ENCODE measurements at places on chromosomes 2 and 18.

- peak; percentile 29 for DNase-seq
These were observed 177.4 kb upstream of the CWC22 start for GRCh38 chr2:180184506-180184905.

GRCh38 chr2:138503087-138503442, 1.5 kb downstream of the SPOPL start:
- no peak for DNase-seq

GRCh38 chr2:7180638-7181370, 263.6 kb downstream of the RNF144A start:
- DNase-seq: peak; percentile 78

GRCh38 chr18:42192251-42193248, 237.5 kb downstream of the PIK3C3 start:
- DNase-seq: peak; percentile 68

- no peak for DNase-seq
These were observed 2.1 kb downstream of the TRIB2 start for GRCh38 chr2:12718711-12719399.

DNA sequence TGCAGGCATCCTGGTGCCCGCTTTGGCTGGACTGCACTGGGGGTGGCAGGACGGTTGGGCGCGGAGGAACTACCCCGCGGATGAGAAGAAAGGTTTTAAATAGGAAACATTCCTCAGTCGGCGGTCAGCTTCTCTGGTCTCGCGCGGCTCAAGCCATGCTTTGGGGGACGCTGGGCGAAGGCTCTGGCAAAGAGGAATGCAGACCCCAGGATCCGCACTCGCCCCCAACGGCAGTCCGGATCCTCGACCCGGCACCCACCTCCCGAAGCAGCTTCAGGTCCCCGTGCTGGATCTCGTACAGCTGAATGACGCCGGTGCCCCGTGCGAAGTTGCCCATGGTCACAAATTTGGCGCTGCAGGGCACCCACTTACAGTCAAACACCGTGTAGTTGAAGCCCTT, 686 bp upstream of the PNO1 start:
- DNase-seq: no peak

- DNase-seq: peak; percentile 9
These were observed 387.1 kb downstream of the PTPRM start for GRCh38 chr18:7954238-7954637.

GRCh38 chr2:120275617-120276400, 23.2 kb downstream of the RALB start:
- no peak for DNase-seq

GRCh38 chr2:147275943-147276342, 568.9 kb upstream of the ACVR2A start:
- DNase-seq: no peak

DNA sequence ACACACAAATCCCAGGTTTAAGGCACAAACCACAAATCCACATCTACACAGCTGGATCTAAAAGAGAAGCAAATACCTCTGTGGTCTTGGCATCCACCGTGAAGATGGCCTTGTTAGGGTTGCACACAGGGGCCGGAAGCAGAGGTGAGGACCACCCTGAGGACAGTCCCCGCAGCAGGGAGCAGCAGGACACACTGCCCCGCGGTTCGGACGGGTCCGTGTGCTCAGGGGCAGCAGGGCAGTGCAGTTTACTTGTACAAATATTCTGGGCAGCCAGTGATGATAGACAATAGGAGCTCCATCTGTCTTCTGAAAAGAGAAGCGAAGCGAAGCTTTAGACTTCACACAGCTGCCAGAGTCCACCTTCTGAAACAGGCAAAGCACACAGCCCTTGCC, 8.8 kb downstream of the PASK start:
- DNase-seq: no peak

GRCh38 chr2:212592695-212593094, 54.1 kb upstream of the ERBB4 start:
- DNase-seq: no peak

DNA sequence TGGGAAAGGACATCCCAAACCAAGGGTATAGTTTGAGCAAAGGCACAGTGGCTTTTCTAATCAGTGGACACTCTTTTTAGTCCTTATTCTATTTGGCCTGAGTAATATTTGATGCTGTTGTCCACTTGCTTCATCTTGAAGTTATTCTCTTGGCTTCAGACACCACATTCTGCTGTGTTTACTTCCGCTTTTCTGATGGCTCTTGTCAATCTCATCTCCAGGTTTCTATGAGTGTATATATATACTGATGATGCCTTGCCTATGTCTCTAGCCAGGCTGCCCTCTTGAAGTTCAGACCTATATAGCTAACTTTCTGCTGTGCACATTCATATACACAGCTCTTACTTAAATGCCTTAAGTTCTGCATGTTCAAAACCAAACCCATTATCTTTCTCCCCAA, 83.1 kb downstream of the EFEMP1 start:
- no peak for DNase-seq

DNA sequence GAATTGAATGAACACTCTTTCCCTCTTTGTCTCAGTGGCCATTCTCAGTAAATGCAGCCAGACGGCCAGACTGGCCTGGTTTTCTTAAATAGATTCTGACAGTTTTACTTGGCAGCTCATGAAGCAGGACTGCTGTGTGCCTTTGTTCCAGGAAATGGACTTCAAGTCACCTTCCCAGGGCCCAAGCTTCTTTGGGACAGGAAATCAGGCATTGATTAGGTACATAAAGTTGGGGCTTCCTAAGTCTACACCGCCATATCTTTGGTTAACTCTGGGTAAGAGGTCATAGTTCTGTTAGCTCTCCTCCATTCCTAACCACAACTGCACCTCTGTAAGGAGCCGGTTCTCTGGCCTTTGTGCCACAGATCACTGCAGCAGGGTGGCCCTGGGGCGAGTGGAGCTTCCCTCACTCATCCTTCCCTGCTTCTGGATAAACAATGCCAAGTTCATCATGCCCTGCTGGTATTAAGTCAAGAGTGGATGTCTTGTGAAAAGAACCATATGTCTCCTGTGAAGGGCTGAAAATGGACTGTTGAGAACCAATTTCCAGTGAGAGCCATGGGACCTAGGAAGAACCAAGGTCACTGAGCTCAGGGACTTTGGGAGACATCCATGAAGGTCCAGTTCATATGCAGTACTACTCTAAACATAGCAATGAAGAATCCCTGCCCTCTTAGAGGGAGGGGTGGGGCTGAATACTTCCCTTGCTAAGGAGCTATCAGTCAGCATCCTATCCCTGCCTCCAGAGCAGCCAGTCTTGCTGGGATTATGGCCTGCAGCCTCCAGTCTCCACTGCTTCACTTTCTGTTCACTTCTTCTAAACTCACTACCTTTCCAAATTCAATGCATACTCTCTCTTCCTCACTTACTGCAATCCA, 122.6 kb upstream of the XPO1 start:
- DNase-seq: no peak

- no peak for DNase-seq
These were observed 22.0 kb downstream of the TCF23 start for GRCh38 chr2:27170581-27171337.

- DNase-seq: no peak
These were observed 147.4 kb downstream of the SETBP1 start for GRCh38 chr18:44828080-44828479.

- DNase-seq: no peak
These were observed 101.1 kb downstream of the SLC4A10 start for GRCh38 chr2:161725297-161725696.

DNA sequence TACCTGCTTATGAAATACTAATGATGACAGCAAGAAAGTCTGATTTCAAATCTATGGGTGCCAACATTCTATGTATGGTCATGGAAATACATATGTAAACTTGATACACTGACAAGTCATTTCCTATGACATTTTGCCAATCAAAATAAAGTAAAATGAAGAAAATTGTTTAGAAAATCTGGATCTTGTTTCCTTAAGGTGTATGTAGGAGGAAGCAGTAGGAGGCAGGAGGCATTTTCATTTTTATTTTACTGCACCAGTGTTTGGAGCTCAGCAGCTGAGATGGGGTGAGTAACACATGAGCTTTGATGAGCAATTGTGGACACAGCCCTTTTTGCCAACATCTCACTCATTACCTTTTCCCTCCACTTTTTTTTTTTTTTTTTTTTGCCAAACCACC, 167.0 kb downstream of the AFF3 start:
- peak; percentile 83 for DNase-seq

GRCh38 chr2:132873738-132874137, 203.7 kb upstream of the LYPD1 start:
- no peak for DNase-seq

DNA sequence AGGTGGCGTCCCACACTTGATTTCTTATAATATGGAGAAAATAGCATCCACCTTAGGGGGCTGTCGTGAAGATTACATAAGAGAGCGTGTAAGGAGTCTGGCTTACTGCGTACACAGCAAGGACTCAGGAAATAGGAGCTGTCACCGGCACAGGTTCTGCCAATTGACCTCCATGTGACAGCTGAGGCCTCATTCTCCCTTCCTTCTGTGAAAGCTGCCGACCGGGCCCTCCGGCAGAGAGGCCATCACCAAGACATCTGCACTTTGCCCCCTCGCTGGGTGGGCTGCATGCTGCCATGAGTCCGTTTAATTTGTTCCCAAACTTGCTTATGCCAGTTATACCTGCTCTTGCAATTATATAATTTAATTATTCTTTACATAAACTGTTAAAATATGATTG, 27.7 kb downstream of the HS1BP3 start:
- DNase-seq: no peak

- peak; percentile 56 for DNase-seq
These were observed 491.0 kb downstream of the CDH2 start for GRCh38 chr18:27685807-27686412.

- peak; percentile 92 for DNase-seq
These were observed 45.6 kb upstream of the TMEM178A start for GRCh38 chr2:39620067-39620466.

DNA sequence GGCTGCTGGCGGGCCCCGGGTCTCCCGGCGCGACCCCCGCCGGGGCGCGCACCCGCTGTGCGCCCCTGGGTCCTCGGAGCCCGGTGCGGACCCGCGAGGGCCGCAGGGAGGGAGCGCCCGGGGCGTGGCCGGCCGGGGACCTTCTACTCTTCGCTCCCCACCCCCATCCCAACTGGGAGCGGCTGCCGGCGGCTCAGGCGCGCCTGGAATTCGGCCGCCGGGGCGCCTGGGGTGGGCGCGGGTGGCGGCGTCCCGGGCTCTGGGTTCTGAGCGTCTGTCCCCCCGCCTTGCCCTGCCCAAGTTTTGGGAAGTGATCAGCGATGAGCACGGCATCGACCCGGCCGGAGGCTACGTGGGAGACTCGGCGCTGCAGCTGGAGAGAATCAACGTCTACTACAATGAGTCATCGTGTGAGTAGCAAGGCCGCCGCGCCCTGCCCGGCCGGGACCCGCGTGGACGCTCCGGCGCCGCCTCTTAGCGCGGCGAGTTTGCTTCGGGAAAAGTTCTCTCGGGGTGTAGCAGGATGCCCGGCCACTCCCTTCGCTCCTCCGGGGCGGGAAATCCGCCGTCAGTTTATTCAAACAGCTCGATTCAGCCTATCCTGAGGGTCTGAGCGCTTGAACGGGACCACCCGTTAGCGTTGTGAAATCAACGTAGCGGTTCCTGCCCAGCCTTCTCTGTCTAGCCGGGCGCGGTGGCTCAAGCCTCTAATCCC, 502 bp downstream of the TUBB6 start:
- DNase-seq: peak; percentile 84

GRCh38 chr2:111208639-111209038, 87.9 kb downstream of the BCL2L11 start:
- no peak for DNase-seq

DNA sequence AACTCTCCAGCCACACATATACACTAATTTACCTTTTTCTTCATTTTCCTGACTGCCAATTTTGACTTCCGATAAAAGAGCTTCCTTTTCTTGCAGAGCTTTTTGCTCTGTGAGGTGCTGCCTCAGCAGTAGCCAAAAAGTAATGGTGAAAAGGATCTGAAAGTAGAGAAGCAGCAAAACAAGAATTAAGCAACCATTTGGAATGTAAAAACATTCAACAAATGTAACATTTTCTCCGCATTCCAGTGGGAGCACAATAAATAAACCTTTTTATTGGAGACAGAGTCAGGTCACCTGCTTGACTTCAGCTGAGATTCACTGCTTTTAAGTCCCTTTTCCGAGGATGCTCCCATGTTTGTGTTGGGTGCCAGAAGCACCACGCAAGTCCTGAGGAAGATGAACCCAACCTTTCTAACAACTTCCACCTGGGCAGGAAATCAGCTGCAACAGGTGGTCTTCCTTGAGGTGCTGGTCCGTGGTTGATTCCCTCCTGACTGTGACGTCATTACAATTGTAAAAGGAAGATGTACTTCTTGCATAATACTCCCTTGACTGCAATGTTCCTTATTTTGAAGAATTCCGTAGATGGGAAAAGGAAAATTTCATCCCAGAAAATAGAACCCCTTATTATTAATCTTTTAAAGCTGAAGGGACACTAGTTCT, 265.5 kb downstream of the NAPG start:
- no peak for DNase-seq

DNA sequence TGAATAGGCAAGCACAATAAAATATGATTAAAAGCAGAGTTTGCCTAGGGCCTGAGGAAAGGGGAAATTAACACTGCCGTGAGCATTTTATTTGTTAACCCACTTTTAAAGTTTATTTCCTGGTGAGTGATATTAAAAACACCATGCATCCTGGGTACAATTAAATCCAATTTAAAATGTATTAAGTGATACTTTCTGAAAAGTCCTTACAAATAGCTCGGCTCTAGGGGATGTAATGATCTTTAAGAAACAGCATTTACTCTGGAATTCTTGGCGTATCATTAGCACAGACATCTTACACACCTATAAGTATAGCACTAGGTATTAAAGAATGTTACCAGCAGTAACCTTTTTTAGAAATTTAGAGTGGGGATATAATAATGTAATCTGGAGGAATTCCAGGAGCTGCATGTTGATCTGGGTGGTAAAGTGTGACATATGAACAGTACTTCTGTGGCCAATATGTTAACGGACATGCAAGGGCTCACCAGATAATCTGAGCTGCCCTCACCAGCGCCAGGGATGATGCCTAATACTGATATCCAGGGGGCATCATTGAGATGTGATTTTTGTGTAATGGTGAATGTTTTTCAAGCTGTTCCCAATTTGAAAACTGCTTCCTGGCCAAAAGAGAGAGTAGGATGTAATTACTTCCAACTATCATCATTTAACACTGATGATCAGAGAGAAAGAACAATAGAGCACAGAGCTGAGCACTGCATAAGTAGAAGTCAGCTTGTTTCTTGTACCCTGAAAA, 235.9 kb downstream of the DSEL start:
- DNase-seq: no peak

- peak; percentile 34 for DNase-seq
These were observed 193.4 kb downstream of the HAUS1 start for GRCh38 chr18:46297621-46298020.

DNA sequence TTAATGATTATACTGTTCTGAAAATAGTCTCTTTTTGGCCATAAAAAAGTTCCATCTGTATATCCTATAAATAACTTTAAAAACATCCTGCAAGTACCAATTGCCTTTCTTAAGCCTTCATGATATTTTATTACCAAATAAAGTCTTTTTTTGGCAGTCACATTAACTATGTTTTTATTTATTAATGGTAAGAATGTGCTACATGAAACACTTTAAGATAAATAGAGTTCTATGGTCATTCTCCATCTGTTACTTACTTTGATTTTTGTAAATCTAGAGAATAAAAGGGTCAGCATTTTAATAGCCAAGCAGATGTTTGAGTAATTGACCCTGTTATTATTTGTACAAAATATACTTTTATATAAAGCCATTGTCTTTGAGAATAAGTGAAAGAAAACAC, 52.6 kb downstream of the LCLAT1 start:
- no peak for DNase-seq

All from fibroblast of upper back skin (primary cell).